GM04503 (cell line): ENCODE measurements at places on chromosomes 7 and 10.

DNA sequence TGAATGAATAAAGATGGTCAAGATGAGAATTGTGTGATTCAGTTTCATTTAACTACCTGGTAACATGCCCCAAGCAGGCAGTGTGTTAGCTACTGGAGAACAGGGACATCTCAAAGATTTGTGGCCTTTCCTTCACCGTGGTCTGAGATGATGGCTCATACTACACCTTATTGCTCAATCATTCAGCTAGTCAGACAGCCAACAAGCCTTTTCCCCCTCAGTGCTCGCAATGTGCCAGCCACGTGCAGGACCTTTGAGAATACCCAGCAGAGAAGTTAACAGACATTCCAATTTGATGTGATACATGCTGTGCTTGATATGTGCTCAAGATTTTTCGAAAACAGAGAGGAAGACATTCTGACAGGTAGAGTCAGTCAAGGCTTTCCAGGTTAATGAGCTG, 562.8 kb downstream of the SUGCT start:
- no peak for DNase-seq

DNA sequence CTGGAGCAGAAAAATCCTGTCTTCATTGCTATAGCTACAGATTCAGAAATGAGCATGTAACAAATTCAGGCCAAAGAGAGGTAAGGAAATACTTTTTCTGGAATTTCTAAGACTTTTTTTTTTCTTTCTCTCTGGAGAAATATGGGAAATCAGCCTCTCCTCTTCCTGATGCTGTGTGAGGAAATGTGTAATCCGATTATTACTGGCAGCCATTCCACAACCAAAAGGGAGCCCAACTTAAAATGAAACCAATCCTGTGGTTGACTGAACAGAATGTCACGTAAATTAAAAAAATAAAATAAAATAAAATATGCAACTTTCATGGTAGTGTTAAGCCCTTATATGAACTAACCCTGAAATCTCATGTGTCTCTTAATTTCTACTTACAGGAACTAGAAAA, 10.7 kb upstream of the POT1 start:
- no peak for DNase-seq

DNA sequence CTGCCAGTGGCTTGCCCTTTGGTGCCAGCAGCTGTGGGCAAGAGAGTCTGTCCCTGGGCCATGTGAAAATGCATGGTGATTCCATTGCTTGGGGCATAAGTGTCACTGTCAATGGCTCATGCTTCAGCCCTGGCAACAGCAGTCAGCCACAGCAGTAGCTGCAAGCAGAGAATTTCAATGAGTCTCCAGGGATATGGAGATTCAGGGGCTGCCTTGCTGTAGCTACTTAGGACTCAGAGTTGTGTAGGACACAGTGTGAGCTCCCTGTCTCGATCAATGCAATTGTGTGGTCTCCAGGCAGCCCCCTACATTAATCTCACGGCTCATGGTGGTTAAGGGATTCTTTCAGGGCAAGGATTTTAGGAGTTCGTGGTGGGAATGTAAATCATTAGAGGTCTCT, 126.3 kb upstream of the STARD3NL start:
- DNase-seq, result no peak

GRCh38 chr7:74083928-74084721, 521 bp downstream of the LIMK1 start:
- no peak for DNase-seq

GRCh38 chr10:104664205-104664604, 23.1 kb downstream of the SORCS3 start:
- DNase-seq, result no peak

DNA sequence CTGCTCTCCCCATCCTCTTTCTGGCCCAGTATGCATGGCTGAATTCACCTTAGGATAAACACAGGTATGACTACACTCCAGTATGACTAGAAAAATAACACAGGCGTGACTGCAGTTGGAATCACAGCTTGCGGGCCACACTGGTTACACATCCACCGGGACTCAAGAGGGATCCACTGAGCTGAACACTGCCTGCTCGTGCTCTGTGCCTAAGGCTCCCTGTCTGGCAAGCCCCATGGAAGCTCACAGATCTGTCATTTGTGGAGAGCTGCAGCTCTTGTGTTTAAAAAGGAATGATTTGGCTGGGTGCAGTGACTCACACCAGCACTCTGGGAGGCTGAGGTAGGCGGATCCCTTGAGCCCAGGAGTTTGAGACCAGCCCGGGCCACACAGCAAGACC, 26.8 kb downstream of the VOPP1 start:
- DNase-seq, result no peak

- DNase-seq, result peak; percentile 31
These were observed 1080.9 kb upstream of the C7orf33 start for GRCh38 chr7:147509541-147510200.

DNA sequence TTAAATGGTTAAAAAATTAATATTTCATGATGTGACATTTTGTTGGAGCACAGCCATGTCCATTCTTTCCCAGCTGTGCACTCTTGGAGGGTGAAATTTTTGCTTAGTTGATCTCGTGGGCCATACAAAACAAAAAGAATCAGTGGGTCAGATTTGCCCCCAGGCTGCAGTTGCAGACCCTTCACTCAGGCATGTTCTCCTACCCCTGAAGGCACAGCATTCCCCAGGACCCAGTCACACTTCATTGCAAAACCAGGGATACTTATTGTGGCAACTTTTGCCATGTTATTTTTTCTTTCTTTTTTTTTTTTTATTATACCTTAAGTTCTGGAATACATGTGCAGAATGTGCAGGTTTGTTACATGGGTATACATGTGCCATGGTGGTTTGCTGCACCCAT, 6.0 kb downstream of the TAS2R40 start:
- DNase-seq, result no peak

DNA sequence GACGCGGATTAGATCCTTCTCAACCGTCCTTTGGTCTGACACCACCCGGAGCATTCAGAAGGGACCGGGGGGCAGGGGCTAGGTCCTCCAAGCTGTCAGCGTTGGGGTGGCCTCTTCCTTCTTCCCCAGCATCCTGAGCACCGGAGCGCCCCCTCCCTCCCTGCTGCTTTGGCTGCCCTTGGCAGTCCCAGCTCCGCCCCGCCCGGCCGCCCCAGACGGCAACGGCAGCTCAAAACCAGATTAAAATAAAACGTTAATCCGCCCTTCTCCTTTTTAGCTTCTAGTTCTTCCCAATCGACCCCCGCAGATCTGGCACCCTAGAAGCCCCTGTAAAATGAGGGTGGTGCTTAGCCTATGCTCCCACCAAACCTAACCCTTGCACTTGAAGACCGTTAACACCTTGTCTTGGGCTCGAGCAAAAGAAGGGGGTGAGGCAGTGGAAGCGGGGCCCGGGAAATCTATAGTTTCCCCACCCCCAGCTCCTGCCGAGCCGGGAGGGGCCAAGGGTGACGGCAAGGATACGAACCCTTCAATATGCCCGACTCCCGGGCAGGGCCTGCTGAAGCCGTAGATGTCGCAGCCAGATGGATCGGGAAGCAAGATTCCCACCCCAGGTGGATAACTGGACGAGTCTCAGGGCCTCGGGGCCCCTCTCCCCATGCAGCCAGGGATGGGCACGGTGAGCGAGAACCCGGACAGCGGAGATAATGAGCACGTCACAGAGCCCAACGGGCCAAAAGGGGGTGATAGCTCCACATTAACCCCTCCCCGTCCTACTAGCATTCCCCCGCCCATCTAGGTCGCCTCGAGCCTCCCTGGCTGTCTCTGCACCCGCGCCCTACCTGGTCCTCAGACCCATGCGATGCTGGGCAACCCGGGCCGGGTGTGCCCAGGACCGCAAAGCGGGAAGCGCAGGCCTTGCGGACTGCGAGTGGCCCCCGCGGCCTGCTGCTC, 169.7 kb downstream of the NRF1 start:
- DNase-seq, result no peak

GRCh38 chr10:74249865-74250264, 98.8 kb downstream of the ADK start:
- DNase-seq, result no peak

DNA sequence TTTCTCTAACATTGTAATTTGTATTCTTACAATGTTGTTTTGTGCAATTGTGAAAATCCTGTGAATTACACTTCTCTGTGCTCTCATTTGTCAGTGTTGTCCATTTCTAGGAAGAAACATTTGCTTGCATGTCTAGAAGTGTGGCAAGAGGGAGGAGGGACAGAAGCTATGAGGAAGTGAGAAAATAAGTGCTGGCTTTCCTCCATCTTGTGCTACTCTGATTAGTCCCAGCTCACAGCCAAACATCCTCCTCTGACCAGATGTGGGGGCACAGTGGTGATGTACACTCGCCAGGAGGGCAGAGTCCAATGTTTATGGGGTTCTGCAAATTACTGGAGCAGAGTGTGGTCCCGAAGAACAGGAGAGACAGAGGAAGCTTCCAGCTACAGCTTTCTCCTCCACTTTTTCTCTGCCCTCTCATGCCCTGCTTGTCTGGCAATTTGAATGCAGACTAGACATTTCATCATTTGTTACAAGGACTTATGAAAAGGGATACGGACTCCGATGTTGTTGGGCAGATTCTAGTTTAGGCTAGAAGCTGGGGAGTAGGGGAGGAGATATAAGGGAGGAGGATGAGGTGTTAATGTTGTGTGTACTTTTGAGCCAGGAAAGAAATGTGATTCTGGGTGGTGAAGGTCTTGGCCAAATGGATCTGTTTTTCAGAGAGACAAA, 131.0 kb upstream of the C1GALT1 start:
- DNase-seq, result peak; percentile 11

- no peak for DNase-seq
These were observed 6.0 kb downstream of the PARD3 start for GRCh38 chr10:34808801-34809745.

DNA sequence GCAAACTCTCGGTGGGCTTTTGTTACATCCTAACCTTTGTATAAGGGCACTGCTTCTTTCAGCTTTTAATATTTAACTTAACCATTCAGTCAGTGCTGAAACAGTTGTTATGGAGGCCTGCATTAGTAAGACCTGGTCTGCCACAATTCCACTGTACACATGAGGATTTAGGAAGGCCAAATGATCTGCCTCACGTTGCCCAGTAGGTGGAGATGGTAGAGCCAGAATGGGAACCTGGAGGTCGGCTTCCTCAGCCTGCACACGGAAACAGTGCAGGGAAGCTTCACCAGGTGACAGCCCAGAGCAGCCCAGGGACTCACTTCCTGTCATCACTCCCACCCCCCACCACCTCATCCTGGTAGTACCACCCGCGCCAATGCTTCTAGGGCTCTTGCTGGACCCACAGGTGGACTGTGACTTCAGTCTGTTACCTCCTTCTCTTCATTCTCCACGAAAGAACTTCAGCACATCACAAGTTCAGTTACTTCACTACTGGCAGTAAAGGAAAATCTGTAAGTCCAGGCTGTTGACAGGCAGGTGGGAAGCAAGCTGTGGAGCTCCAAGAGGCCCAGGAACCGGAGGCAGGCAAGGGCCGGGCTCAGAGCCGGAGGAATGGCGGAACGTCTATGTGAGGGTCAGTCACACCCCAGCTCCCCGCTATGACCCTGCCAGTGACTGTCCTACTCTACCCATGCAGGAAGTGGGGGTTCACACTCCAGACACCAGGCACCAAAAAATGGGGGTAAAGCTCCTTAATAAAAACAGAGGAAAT, 480.3 kb upstream of the C7orf33 start:
- DNase-seq, result no peak

GRCh38 chr10:132246296-132246695, 59.5 kb downstream of the DPYSL4 start:
- DNase-seq, result no peak

GRCh38 chr7:98293746-98294145, 12.3 kb downstream of the BRI3 start:
- no peak for DNase-seq

DNA sequence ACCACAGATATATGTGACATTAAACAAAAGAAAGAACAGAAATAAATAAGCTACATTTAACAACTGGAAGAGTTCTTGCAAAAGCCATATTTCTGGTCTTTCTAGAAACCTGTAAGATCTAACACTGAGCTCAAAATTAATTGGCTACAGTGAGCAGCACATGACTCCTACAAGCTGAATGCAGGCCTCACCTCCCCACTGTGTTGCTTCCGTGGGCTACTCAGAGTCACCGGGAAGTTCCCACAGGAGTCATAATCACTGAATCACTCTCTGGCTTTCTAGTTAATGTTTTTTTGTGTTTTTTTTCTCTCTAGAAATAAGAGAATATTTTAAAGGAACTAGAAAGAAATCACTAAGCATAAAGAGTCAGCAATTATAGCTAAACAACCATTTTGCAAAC, 10.2 kb upstream of the MRPS24 start:
- peak; percentile 59 for DNase-seq

DNA sequence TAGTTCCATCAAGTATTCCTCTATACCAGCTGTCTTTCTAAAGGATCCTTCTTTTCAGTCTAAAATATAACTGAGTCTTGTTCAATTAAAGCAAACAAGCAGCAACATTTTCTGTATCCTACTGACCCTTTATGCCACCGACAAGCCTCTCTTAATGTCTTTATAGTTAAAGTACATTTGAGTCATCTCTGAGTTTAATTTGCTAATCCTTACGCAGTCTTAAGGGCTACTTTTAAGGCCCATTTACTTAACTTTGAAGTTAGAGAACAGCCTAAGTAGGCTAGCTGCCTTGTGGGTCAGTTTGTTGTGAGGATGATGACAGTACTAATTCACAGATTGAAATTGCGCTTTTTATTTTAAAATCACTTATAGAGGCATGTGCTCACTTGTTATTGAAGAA, 265.5 kb upstream of the FERD3L start:
- DNase-seq, result no peak

GRCh38 chr7:70303780-70304179, 705.5 kb downstream of the AUTS2 start:
- no peak for DNase-seq

GRCh38 chr10:118785551-118785950, 30.8 kb upstream of the CACUL1 start:
- no peak for DNase-seq

- no peak for DNase-seq
These were observed 3.2 kb upstream of the CDHR1 start for GRCh38 chr10:84191106-84191505.

DNA sequence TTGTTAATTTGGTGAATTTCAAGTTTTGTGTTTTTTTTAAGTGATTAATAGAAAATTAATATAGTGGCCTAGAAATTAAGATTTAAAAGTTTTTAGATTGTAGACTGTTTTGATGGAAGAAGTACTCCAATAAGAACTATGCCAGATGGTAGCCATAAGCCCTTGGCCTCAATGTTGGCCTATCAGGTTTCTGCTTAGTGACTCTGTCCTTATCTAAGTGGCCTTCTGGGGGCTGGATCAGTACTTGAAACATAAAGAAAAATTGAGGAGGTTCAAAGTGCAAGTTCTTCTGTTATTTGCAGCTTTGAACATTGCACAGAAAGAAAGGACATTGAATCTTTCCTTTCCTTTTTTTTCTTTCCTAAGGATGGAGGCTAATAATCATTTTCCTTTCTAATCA, 9.9 kb downstream of the CCDC126 start:
- no peak for DNase-seq
